ENCODE measurements at places on chromosomes 13 and 19. TPM values are rescaled to one million over a fixed set of nuclear protein-coding genes. Genes with fewer than 3 reads are reported as not detected.

- no peaks in the 10 kb centered on the region for H3K4me1 ChIP-seq
- H3K4me3 ChIP-seq, result no peak overlapping the region
- no peak for DNase-seq
- H3K27ac ChIP-seq, result no peak overlapping the region
- no peaks in the 10 kb centered on the region for H3K36me3 ChIP-seq
Observed at GRCh38 chr13:106110241-106110855, 425.1 kb downstream of the EFNB2 start.

DNA sequence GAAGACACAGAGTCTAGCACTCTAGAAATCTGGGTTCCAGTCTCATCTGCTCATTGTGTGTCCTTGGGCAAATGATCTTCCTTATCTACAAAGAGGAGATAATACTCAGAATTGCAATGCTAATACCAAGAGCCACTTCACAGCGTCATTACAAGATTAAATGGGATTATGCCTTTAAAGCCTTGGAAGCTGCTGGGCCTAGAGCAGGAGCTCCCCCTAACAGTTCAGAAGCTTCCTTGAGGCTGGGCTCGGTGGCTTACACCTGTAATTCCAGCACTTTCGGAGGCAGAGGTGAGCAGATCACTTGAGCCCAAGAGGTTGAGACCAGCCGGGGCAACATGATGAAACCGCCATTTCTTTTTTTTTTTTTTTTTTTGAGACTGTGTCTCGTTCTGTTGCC is 27.6 kb downstream of the AP2S1 start:
- H3K4me3 ChIP-seq, result no peak overlapping the region
- H3K27me3 ChIP-seq, result no peaks in the 10 kb centered on the region
- no peak for DNase-seq

- H3K27ac ChIP-seq, result peak overlapping the region; percentile 87
- no peak for DNase-seq
- H3K36me3 ChIP-seq, result peaks cover 4% of the 10 kb centered on the region
- no peaks in the 10 kb centered on the region for H3K27me3 ChIP-seq
- H3K4me3 ChIP-seq, result peak overlapping the region; percentile 81
Observed at GRCh38 chr19:17243211-17243829, 2.4 kb downstream of the NR2F6 start.

GRCh38 chr13:113584205-113584869 is at the start of gene TFDP1:
Gene TFDP1 (plus strand): TSS chr13:113584753. CDS start chr13:113585838, 1,085 bp downstream.
- H3K27me3 ChIP-seq, result no peaks in the 10 kb centered on the region
- H3K36me3 ChIP-seq, result peaks cover 2% of the 10 kb centered on the region
- H3K4me1 ChIP-seq, result no peaks in the 10 kb centered on the region
- peak; percentile 92 for DNase-seq

GRCh38 chr19:1968279-1969175 is 27.6 kb downstream of the CSNK1G2 start:
- no peaks in the 10 kb centered on the region for H3K36me3 ChIP-seq
- no peak overlapping the region for H3K27ac ChIP-seq
- no peaks in the 10 kb centered on the region for H3K27me3 ChIP-seq
- H3K4me1 ChIP-seq, result no peaks in the 10 kb centered on the region
- DNase-seq, result peak; percentile 63

DNA sequence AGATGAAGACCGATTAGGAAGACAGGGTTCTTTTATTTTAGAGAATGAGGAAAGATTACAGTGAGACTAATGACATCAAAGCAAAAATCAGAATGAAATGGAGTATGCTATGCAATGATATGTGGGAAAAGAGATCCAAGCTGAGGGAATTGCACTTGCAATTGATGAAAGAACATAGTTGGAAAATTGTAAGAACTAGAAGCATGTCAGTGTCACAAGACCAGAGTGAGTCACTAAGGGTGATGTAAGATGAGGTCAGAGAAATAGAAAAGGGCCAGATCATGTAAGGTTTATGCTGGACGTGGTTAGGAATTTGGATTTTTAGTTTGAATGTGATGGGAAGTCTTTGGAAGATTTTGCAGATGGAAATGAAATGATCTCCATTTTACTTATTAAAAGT is 1937.3 kb downstream of the OLFM4 start:
- no peak for DNase-seq
- no peaks in the 10 kb centered on the region for H3K36me3 ChIP-seq
- H3K4me1 ChIP-seq, result no peaks in the 10 kb centered on the region
- no peak overlapping the region for H3K27ac ChIP-seq

GRCh38 chr19:32830231-32831014 is 39.1 kb downstream of the SLC7A9 start:
- H3K27me3 ChIP-seq, result no peaks in the 10 kb centered on the region
- no peak overlapping the region for H3K27ac ChIP-seq
- no peaks in the 10 kb centered on the region for H3K4me1 ChIP-seq
- no peaks in the 10 kb centered on the region for H3K36me3 ChIP-seq
- no peak overlapping the region for H3K4me3 ChIP-seq

GRCh38 chr19:8210421-8211101 is 1.4 kb downstream of the CERS4 start:
- no peaks in the 10 kb centered on the region for H3K36me3 ChIP-seq
- H3K27me3 ChIP-seq, result no peaks in the 10 kb centered on the region
- peak overlapping the region; percentile 83 for H3K4me3 ChIP-seq
- H3K4me1 ChIP-seq, result no peaks in the 10 kb centered on the region
- H3K27ac ChIP-seq, result no peak overlapping the region

NLRP5 gene
- not detected for total RNA-seq

ZNF547 gene
- 4.2 TPM for total RNA-seq

Measured in lung (tissue), 17 donors.